ENCODE measurements at places on chromosomes 6 and 20.

- DNase-seq: no peak
Observed at GRCh38 chr6:143232849-143233248, 172.2 kb downstream of the AIG1 start.

- DNase-seq: no peak
Observed at GRCh38 chr20:40718982-40719729, 30.1 kb upstream of the MAFB start.

DNA sequence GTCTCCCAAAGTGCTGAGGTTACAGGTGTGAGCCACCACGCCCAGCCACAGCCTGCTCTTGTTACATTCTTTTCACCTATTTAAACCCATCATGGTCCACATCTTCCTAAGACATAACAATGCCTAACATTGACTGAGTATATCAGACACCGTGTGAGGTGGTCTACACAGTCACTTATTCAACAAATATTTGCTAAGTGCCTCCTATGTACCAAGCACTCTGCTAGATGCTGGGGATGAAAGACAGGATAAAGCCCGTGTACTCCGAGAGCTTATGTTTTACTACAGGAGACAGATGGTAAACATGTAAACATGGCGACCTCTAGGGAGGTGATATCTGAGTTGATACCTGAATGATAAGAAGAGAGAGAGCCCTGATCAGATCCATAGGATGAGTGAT, 12.7 kb downstream of the BCL2L1 start:
- no peak for DNase-seq

- DNase-seq: no peak
Observed at GRCh38 chr6:125773387-125774341, 17.1 kb upstream of the NCOA7 start.

GRCh38 chr20:43938932-43939761, 24.5 kb downstream of the TOX2 start:
- DNase-seq: no peak

GRCh38 chr6:142944124-142945048, 590 bp downstream of the HIVEP2 start:
- peak; percentile 89 for DNase-seq

DNA sequence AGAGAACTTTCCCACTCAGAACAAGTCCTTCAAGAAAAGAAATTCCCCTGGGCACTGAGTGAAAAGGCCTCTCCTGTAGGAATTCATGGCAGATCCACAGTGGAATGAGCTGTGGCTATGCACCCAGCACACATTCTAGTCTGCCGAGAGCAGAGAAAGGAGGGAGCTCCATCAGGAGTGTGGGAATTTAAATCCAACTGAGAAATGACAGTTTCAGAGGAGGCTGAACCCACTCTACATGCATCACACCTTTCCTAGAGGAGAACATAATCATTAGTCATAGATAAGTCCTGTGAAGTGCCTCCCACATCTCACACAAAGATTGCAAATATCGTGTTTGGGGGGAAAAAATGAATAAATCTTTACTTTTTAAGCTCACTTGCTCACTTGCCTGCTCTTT, 530.2 kb upstream of the HTR1E start:
- no peak for DNase-seq
